Ascending aorta (tissue), 2 donors: ENCODE measurements at places on chromosomes 6 and 20. TPM values are rescaled to one million over a fixed set of nuclear protein-coding genes. Genes with fewer than 3 reads are reported as not detected.

Gene MUC22
- not detected for total RNA-seq

Gene CST4
- not detected for total RNA-seq

Gene STMND1
- not detected for total RNA-seq

- no peak for DNase-seq
These were observed 87.9 kb upstream of the BEND6 start for GRCh38 chr6:56866917-56867522.

Gene COL11A2
- total RNA-seq: 0.11 TPM

Gene PARD6B
- total RNA-seq: 1.2 TPM

Gene EYS
- not detected for total RNA-seq

DNA sequence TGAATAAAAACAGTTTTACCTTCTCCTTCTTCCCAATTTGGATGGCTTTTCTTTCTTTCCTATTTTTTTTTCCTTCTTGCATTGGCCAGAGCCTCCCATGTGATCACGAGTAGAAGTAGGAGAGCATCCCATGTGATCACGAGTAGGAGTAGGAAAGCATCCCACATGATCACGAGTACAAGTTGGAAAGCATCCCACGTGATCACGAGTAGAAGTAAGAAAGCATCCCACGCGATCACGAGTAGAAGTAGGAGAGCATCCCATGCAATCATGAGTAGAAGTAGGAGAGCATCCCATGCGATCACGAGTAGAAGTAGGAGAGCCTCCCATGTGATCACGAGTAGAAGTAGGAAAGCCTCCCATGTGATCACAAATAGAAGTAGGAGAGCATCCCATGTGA lies 218.6 kb downstream of the DLL1 start:
- no peak for DNase-seq

DNA sequence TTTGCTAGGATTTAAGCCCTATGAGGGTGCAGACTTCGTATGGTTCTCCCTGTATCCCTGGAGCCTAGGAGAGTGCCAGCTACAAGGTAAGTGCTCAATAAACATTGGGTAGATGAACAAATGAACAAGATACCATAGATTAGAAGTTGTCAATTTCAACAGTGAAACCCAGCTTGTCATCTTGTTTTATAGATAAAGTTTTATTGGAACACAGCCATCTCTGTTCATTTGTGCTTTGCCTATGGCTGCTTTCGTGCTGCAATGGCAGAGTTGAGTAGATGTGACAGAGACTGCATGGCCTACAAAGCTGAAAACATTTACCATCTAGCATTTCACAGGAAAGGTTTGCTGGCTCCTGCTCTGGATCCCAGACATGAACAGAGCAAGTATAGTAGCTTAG lies 5.6 kb downstream of the DAAM2 start:
- DNase-seq: no peak

- no peak for DNase-seq
These were observed 130.8 kb downstream of the OGFRL1 start for GRCh38 chr6:71419217-71420094.

Gene LHFPL5
- not detected for total RNA-seq

GRCh38 chr6:133896344-133896721 lies 7.4 kb downstream of the TCF21 start:
- DNase-seq: no peak

DNA sequence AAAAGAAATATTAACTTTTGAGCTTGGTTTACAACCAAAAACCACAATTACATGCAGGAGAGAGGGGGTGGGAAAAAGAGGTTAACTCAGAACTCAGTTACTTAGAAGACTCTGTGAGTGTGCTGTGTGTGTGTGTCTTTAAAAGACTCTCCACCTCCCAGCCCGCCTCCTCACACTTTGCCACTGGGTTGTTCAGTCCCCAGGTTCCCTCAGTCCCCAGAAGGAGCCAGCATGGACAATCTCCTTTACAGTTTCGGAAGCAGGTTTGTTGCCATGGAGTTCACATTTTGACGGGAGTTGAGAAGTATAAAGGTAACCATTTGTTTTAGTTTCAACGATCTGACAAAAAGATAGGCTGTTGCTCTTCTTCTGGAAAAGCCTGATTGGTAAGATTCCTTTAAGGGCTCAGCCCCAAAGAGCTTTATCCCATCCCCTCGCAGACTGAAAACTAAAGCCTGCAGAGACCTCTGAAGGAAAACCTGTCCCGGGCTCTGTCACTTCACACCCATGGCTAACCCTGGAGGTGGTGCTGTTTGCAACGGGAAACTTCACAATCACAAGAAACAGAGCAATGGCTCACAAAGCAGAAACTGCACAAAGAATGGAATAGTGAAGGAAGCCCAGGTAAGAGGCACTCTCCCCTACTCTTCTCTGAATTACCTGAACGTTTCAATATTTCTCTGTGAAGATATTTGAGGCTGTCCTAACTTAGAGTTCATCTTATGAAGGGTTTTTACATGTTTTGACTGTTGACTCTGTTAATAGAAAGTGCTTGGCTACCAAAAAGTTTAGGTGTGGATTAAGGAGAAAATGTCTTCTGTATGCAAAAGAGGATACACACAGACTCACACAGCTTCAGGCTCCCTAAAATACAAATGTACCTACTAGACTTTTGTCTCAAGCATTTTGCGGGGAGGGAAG lies at the start of gene SPTLC3:
TSS of gene SPTLC3 (plus strand) at position 212 of the 921 bp plus-strand sequence. CDS start at position 508, 296 bp downstream.
- no peak for DNase-seq

DNA sequence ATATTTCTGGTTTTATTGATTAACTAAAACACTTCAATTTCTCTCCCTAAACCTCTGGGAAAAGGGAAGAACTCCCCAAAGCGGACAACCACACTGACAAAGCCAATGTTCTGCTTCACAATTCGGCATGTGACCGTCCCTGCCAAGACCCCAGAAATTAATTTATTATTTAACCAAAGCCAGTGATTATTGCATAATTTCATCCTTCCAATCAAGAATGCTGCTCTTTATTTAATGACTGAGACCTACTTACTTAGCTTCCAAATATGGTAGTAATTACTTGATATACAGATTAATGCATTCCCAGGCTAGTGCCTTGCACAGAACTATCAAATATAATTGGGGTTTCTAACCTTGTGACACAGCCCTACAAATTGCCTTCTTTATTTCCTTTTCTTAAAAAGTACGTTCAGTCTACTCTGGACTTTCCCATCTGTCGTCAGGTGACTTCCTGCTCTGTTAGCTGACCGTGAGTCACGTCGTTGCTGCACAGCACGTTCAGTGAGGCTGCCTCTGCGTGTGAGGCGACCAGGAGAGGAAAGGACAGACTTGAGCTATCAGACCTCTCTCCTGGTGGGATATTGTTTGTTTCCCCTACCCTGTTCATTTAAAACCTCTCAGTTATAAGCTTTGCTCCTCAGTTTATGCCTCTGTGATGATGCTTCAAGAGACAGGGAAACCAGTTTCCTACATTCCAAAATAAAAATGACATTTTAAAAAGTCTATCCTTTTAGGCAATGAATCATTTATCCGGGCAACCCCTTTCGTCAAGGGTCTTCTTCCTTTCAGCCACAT lies 55.7 kb upstream of the TNFAIP3 start:
- peak; percentile 76 for DNase-seq

DNA sequence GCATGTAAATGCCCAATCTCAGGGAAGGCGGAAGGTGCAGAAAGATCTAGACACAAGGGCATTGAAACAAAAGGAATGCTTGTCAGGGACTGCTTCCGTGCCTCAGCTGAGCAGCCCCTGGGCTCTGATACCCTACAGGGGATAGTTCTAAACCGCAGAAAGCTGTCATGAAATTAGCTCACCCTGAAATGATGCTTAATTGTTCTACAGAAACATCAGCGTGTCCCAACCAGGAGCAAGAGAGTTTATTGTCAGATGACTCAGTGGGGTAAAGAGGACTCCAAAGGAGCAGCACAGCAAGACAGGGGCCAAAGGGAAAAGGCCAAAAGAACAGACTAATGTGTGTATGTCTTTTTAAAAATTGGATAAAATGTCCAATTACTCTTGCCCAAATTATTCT lies 258.4 kb upstream of the JARID2 start:
- DNase-seq: no peak

Gene KCTD20
- 71.5 TPM for total RNA-seq

DNA sequence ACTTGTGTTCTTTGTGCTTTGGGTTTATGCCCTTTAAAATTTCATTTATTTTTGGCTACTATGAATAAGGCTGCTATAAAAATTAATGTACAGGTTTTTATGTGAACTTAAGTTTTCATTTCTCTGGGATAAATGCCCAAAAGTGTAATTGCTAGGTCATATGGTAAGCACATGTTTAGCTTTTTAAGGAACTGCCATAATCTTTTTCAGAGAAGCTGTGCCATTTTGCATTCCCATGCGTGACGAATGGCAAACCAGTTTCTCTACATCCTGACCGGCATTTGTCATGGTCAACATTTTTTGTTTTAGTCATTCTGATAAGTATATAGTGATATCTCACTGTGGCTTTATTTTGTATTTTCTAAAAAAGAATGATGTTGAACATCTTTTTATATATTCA lies 236.0 kb upstream of the SGK1 start:
- DNase-seq: no peak

DNA sequence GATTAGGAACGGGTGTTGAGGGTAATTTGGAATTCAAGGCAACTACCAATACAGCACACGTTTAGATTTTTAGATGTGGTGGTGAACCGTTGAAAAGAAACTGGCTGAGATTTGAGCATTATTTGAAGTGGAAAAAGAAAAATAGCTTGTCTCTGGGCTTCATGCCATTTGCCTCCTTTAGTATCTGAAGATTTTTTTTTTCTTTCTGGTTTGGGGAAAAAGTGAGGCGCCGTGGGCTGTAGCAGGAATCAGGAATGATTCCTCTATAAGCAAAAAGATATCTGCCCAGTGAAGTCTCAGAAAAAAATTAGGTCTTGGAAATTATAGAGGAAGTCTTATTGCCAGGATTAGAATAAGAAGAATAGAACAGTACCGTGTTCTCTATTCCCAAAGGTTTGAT lies 88.5 kb downstream of the RPS12 start:
- DNase-seq: no peak

DNA sequence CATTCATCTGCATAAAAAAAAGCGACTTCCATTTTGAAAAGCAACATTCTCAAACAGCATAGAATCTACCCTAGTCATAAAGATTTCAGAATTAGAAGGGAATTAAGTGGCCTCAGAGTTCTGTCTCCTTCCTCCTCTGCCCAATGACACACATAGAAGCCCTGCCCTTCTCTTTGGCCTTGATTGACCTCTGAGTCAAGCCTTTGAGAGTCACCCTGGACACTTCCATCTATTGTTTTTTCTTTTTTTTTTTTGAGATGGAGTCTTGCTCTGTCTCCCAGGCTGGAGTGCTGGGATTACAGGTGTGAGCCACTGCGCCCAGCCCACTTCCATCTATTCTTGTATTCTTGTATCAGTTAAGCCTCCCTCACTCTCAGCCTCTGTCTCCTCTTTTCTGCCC lies 44.8 kb upstream of the CTNNBL1 start:
- no peak for DNase-seq

DNA sequence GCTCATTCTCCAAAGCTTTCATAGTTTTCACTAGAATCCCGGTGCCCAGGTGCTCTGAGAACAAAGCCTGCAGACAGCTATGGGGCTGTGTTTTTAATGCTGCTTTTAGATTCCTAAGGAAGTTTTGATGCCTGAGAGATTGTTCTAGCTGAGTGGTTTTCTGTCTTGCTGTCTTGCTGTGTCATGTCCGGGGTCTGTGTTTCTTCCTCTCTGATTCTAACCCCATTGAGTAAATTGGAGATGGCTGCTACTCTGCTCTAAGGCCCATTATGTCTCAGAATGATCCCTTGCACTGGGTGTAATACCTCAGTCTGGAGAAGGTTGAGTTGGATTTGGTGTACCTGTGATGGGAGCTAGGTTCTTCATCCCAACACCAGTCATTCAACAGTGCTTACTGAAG lies 63.4 kb downstream of the ARID1B start:
- no peak for DNase-seq

DNA sequence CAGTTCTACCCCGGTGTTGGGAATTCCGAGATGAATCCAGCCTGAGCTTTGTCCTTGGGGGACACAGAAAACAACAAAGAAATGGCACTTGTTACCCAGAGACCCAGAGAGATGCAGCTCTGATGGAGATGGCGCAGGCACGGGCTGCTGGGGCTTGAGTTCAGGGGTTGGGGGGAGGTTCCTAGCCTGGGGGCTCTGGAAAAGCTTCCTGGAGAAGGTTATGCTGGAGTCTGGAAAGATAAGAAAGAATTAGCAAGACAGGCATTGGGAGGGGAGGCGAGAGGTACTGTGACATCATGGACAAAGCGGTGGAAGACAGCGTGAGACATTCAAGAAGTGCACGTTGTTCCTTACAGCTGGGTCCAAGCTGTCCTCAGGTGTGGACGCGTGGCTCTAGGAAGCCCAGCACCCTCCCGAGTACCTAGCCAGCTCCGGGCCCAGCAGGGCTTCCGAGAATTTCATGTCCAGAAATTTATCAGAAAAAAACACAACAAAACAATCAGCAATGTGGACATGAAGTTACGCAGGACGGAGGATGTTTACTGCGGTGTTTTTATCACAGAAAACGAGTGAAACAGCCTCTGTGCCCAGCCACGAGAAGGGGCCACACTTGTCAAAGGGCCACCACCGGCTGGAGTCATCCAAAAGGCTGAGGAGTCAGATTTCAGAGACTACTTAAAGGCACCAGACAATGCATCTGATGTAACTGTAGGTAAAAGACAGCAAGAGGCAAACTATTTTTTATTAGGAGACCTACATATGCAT lies 39.5 kb downstream of the C20orf203 start:
- DNase-seq: no peak

GRCh38 chr6:13668291-13668928 lies 43.2 kb downstream of the RANBP9 start:
- DNase-seq: no peak

DNA sequence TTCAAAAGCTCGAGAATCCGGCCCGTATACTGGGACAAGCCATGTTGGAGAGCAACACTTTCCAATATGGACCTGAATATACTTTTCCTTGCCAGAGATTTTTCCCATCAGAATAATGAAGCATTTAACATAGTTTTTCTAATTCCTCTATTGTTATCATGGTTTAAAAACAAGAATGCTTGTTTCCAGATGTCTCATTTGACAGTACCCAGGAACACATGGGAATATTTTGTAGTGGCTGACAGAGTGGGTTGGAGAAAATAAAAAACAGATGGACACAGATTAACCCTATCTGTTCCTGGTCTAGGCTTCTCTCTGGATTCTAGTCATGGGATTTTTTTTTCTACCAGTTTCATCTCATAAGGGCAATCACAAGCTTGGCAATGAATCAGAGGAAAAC lies 164.8 kb upstream of the CEP162 start:
- no peak for DNase-seq

DNA sequence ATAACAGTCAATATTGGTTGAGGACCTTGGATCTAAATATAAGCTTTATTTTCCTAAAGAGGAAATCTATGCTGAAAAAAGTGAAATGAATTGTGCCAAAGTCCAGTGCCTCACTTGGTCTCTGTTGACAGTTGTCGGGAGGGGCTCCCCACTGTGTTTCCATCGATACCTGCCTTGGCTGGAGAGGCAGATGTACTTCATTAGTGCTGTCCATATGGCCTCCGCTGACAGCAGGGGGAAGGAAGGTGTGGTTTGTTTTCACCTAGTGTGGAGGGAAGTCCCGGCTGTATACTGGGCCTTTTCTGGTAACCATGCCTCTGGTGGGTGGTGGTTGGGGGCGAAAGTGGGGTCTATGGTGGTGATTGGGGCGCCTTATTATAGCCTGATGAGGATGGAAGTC lies 42.7 kb downstream of the CD2AP start:
- no peak for DNase-seq
